ENCODE measurements at places on chromosomes 5 and 9.

DNA sequence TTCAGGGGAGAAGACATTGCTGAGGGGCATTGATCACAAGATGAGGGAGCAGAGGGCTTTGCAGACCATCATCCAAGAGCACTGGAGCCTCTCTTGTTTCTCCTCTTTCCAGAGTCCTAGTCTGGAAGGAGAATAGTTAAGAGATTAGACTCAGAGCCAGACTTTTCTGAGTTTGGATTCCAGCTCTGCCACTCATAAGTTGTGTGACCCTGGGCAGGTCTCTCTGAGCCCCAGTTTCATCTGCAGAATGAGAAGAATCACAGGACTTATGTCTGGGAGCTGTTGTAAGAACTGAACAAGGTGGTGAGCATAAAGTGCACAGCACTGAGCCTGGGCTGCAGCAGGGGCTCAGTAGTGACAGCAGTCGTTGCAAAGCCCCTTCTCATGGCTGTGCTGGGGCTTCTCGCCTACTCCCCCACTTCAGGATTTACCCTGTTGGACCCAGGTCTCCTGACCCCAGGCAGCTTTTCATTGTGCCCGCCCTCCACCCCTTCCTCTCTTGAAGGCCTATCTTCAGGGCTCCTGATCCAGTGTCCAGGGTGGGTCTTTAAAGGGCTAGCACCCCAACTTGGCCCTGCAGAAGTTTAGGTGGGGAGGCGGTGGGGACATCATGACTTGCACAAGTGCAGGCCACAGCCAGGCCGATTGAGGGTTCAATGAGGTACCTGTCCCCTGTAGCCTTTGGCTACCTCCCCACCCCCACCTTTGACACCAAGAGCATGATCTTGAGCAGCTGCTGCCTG lies 1.5 kb downstream of the SYNPO start:
- ATAC-seq: no peak

DNA sequence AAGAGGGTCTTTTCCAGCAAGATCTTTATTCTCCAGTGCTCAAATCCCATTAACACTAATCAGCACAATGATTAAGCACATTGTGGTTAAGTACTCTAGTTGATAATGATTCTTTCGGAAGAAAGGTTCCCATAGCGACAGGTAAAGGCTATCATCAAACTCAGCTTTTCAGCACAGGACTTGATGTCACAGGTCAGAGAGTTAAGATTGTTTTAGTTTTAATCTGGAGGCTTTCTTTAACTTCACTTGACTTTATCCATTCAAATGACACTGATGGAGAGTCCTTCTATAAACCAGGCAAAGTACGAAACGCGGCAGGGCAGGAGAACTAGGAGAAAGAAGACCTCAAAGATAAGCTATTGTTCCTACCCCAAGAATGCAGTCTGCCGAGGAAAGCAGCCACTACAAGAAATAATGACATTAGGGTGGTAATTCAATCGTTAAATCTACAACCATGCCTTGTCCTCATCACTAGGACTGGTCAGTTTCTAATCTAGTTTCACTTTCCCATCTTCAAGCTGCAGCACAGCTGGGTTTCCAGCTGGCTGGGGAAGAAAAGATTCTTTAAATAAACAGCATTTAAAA lies 4.6 kb downstream of the NRG2 start:
- no peak for ATAC-seq

GRCh38 chr5:10760096-10760920 lies 726 bp downstream of the DAP start:
- ATAC-seq: peak; percentile 38

- ATAC-seq: no peak
Measured at GRCh38 chr9:29555502-29555901, 1982.2 kb upstream of the C9orf72 start.

DNA sequence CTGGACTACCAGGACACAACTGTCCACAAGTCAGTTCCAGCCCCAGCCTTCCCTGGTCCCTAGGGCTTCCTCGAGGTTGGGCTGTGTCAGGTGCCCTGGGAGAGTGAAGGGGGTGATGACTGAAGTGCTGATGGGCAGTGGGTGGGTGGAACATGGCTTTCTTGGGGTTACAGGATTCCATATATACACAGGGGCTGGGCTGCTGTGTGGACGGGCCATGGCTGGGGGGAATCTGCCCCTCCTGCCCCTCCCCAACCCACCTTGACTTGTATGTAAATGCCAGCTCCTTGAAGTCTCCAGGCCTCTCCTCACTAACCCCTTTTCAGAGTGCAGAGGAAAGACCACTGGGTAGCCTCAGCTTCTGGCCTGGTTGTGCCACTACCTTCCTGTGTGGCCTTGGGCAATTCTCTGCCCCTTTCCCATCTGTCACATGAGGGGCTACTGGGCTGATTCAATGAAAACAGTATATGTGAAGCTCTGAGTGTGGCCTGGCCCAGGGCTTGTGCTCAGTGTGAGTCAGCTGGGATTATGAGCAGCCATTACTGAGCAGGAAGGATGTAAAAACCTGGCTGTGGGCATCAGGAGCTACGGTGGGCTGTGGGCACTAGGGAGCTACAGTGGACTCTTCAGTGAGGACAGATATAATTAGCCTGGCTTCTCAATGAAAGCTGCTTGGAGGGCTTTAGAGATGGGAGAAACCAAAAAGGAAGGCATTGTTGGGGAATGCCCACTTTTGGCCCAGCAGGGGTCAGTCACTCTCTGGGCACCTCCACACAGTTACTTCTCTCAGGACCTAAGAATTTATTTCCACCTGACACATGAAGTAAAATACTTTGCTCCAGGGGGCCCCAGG lies 23.3 kb downstream of the PITX1 start:
- no peak for ATAC-seq

GRCh38 chr5:8418049-8418426 lies 549.1 kb downstream of the MTRR start:
- ATAC-seq: no peak

- ATAC-seq: peak; percentile 80
Measured at GRCh38 chr5:52840277-52841050, 52.7 kb downstream of the ITGA1 start.

- no peak for ATAC-seq
Measured at GRCh38 chr5:33850100-33850594, 41.6 kb downstream of the ADAMTS12 start.

DNA sequence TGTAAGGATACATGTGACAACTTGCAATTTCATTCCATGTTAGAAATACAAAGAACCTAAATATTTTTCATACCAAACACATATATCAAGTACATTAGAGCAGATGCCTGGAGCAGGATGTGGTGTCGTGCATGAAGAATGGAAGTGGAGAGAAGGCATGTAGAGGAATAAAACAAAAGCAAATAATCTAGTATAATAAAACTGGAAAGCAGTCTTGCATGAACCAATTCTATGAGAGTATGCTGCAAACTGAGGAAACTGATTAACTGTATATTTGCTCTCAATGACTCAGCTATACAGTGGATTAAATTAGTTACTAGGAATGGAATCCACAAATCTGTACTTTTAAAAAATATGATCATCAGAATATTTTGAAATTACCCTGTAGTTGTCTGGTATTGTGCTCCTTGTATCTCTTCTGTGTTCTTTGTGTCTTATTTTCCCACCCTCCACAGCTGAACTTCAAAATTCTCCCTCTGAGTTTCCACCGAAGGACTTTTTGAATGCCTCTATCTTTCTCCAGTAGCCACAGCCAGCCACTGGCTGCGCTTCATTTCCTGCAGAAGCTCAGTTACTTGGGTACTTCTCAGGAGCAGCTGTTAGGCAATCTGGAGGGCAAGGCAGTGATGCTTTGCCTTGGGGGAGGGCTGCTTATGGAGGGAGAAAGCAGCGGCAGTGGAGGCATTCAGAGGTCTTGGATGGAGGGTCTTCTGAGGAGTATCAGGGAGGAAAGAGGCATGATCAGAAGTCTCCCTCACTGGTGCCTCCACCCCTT lies 608.0 kb downstream of the BRINP1 start:
- ATAC-seq: no peak

- ATAC-seq: no peak
Measured at GRCh38 chr9:135787776-135788575, 86.0 kb downstream of the KCNT1 start.

GRCh38 chr9:110752766-110753165 lies 84.2 kb downstream of the MUSK start:
- peak; percentile 79 for ATAC-seq

DNA sequence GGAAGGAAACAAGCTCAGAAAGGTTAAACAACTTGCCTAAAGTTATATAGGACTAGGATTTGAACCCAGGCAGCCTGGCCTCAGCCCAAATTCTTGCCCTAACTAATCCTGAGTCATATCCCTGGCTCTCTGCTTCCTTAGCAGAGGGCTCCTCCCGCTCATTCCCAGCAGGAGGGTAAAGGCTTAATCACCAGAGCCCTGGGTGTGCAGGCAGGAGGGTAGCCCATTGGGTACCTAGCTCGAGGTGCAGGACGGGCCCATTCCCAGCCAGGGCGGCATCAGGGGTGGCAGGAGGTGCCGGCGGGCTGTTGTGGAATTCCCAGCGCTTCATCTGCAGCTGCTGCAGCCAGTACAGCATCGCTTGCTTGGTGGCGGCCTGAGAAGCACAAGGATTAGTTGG lies 3.9 kb downstream of the TBC1D2 start:
- ATAC-seq: no peak

DNA sequence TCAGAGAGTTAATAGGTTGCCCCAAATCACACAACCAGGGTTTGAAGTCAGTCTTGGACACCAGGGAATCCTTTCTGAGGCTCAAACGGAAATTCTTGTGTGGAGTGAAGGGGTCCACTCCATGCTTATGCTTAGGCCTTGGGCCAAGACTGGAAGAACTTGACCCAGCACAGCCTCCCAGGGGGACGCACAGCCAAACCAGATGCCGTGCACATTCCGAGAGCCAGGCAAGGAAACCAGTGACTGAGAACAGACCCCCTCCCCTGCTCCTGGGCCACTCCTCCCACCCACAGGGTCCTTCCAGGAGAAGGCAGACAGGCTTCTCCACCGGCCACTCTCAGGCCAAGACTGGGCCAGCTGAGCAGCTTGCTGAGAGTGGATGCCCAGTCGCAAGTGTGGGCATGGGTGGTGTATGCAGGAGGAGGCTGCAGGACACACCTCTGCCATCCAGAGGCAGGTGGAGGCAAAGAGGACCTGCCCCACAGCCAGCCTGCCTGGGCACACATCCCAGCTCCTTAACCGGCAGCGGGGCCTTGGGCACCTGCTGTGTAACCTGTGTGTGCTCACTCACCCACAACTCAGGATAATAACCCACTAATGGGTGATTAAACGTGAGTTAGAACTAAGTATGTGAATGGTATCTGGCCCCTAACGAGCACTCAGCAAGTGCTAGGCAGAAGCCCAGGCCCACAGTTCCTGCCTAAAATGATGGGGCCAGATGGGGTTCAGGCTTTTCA lies 38.0 kb downstream of the NIPAL4 start:
- ATAC-seq: no peak

- no peak for ATAC-seq
Measured at GRCh38 chr5:159943326-159943725, 27.0 kb downstream of the ADRA1B start.

- ATAC-seq: no peak
Measured at GRCh38 chr9:130872912-130873503, 23.6 kb downstream of the QRFP start.

DNA sequence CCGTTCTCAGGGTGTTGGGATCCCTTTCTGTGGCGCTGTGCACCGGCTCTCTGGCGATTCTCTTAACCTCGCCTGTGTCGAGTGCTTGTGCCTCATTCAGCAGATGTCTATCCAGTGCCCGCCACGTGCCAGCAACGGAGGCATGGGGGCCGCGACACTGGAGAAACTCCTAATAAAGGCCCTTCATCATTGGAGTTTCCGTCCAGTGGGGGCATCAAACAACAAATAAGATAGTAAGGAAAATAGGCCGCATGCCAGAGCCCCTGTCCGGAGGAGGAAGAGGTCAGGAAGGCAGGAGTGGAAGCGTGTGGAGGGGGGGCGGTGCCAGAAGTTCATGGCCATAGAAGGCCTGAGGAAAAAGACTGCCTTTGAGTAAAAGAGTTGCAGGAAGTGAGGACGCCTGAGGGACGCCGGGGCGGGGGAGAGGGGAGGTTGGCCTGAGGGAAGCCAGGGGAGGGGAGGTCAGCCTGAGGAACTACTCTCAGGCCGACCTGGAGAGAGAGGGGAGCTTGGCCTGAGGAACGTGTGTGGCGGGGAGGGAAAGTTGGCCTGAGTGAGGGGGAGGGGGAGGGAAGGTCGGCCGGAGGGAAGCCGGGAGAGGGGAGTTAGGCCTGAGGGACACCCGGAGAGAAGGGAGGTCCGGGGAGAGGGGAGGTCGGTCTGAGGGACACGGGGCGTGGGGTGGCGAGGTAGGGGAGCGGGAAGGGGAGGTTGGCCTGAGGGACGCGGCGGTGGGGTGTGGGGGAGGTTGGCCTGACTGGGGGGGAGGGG lies 82.2 kb downstream of the CACNA1B start:
- no peak for ATAC-seq

- ATAC-seq: no peak
Measured at GRCh38 chr5:73823508-73823925, 197.5 kb downstream of the ARHGEF28 start.

- peak; percentile 73 for ATAC-seq
Measured at GRCh38 chr5:61450493-61451279, 118.6 kb downstream of the ZSWIM6 start.

DNA sequence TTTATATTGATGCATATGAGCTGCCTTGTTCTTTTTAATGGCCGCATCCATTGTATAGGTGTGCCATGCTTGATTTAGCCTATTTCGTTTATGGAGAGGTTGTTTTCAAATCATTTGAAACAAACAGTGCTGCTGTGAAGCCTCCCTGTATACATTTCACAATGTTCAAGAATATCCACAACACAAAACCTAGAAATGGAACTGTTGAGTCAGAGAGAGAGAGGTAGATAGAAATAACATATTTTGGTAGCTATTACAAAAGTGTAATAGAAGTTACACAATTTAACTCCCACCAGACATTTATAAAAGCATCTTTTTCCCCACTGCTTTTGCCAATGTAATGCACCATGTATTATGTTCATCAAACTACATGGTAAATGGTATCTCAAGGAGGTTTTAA lies 82.0 kb downstream of the FRMD3 start:
- no peak for ATAC-seq

DNA sequence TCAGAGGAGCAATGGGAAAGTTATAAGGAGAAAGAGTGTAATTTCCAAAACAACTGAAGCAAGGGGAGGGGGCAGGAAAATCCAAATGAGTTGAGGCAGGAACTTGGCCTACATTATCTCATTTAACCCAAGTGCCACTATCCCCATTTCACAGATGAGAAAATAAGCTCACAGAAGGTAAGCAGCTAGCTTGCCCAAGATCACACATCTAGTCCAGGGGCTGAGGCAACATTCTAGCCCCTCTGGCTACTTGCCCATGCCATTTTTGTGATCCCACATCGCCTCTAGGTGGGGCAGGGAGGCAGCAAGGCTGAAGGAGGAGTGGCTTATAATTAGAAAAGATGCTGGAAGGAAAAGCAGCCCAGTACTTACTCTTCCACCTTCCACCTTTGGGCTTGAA lies 2.6 kb upstream of the PSIP1 start:
- no peak for ATAC-seq

DNA sequence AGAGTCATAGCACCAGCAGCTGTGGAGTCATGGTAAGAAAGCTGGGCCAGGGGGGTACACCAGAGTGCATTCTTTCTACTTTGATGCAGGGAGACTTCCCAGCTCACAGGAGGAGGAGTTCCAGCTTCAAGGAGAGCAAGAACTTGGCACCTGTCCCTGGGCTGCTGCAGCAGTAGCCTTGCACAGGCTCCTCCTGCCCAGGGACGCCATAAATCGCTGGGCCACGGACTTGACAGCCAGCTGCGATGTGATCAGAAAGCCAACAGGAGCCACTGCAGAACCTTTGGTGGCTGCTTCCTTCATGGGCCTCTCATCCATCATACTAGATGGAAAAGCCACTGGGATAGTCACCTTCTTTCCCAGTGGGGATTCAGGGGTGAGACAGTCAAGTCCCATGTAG lies 234.7 kb downstream of the NMUR2 start:
- ATAC-seq: peak; percentile 41

- no peak for ATAC-seq
Measured at GRCh38 chr9:130740218-130741023, 46.8 kb downstream of the EXOSC2 start.

GRCh38 chr5:172055421-172055820 lies 49.0 kb upstream of the FBXW11 start:
- no peak for ATAC-seq

Data from motor neuron (in vitro differentiated cells).